NCI-H2081 treated with DMSO at 0.1 percent for 48 hours (cell line): ENCODE measurements at places on chromosomes 5 and 9.

GRCh38 chr5:96235008-96235910, 197.8 kb downstream of the PCSK1 start:
- DNase-seq, result no peak

DNA sequence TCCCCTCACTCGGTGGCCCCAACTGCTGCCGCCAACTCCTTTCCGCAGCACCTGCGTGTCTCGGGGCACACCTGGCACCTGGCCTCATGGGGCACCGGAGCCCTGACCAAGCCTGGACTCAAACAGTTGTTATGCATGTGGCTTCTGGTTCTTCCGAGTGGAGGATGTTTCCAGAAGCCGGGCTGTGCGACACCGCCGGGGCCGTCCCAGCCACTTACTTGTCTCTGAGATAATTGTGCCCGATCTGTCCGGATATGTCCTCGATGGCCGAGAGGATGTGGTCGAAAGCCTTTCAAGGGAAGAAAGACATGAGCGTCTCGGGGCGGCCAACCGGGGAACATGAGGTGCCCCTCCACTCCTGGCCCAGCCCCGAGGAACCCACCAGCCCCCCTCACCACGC, 38.4 kb downstream of the EXOC3 start:
- DNase-seq, result no peak

DNA sequence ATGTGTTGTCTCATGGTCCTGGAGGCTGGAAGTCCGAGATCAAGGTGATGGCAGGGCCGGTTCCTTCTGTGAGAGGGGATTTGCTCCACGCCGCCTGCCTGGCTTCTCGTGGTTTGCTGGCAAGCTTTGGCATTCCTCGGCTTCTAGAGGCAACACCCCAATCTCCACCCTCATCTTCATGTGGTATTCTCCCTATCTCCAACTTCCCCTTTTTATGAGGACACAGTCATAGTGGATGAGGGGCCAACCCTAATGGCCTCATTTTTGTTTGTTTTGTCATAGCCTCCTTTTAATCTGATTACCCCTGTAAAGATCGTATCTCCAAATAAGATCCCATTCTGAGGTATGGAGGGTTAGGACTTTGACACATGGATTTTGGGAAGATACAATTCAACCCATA, 41.7 kb upstream of the CLK4 start:
- DNase-seq, result no peak

GRCh38 chr5:178487911-178488600, 102.1 kb downstream of the COL23A1 start:
- DNase-seq, result no peak

DNA sequence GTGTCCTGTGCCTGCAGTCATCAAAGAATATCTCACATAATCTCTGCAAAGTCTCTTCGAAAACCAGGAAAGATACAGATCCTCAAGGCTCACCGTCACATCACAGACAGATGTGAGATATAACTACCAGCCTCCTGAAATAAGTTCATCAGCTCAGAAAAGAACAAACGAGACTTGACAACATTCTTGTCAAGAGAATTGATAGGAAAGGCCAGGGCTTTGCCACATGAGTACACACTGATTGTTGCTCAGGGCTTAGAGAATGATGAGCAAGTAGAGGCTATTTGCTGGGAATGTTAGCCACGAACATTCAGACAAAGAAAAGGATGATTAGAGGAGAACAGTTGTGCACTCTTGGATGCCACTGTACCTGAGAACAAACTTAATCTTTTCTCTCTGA, 535.1 kb downstream of the ELAVL2 start:
- DNase-seq, result no peak

DNA sequence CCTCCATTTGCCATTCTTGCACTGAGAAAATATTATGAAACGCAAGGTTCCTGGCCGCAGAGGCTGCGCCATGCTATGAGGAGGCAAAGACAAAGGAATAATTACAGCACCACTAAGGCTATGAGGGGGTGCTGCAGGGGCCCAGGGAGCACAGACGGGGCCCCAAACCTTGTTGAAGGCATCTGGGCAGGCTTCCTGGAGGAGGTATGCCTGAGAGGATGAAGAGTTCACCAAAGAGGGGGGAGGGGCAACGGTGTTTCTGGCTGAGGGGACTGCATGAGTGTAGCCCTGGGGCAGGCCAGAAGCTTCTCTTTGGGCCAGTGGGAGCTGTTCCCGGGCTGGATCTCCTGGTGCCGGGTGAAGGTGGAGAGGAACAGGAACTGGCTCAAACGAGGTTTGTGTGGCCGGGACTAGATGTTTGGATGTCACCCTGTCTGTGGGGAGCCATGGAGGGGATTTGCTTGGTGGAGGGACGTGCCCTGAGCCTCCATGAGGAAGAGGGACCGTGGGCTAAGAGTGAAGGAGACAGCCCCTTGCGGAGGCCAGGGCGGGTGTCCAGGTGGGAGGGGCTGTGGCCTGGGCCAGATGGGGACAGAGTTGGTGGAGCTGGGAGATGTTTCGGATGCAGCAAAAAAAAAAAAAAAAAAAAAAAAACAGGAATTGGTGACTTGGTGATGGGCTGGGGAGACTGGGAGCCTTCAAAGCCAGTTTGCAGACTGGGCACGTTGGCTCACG, 28.2 kb downstream of the PTGES start:
- no peak for DNase-seq

DNA sequence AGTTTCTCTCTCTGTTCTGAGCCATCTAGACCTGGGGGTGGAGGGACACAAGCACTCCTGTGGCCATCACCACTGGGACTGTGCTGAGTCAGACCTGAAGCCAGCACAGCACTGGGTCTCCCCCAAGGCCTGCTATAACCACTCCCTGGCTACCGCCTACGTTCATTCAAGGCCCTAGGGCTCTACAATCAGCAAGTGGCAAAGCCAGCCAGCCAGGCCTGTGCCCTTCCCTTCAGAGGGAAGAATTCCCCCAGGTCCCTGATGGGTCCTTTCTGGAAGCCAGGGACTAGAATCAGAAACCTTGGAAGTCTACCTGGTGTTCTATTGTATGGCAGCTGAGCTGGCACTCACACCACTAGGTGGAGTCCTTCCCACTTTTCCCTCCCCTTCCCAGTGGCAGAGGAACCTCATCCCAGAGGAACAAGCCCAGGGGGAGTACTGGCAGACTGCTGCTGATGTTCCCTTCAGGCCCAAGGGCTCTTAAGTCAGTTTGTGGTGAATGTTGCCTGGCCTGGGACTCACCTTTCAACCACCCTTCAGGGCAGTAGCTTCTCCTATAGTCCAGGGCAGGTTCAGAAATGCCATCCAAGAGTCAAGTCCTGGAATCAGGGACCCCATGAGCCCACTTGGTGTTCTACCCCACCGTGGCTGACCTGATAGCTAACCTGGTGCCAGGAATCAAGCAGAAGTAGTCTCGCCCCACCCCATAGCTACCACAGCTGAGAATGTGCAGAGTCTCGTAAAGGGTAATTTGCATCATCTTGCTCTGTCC, 20.0 kb downstream of the JMY start:
- DNase-seq, result no peak
